ENCODE measurements at places on chromosomes 2 and 18.

DNA sequence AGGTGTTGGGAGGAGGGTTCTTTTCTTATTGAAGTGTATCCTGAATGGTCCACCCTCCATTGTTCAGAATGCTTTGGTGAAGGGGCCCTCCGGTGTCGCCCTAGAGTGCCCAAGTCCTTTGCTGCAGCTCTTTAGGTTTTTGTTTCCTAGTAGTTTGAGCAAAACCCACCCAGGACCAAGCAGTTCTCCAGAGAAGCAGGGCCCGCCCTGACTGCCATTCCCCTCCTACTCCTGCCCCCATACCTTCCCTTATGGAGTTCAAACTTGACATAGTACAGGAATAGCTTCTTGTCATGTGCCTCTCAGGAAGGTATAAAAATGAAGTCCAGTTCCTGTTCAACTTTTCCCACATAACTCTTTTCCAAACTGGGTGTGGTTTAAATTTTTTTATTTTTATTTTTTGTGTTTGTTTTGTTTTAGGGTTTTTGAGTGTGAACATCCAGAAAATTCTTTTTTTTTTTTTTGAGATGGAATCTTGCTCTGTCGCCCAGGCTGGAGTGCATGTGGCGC, 5.6 kb downstream of the MERTK start:
- H3K4me1 ChIP-seq = peaks cover 55% of the 10 kb centered on the region
- H3K27ac ChIP-seq = peak overlapping the region; percentile 83
- no peak for DNase-seq
- no peak overlapping the region for H3K4me3 ChIP-seq
- no peaks in the 10 kb centered on the region for H3K36me3 ChIP-seq

DNA sequence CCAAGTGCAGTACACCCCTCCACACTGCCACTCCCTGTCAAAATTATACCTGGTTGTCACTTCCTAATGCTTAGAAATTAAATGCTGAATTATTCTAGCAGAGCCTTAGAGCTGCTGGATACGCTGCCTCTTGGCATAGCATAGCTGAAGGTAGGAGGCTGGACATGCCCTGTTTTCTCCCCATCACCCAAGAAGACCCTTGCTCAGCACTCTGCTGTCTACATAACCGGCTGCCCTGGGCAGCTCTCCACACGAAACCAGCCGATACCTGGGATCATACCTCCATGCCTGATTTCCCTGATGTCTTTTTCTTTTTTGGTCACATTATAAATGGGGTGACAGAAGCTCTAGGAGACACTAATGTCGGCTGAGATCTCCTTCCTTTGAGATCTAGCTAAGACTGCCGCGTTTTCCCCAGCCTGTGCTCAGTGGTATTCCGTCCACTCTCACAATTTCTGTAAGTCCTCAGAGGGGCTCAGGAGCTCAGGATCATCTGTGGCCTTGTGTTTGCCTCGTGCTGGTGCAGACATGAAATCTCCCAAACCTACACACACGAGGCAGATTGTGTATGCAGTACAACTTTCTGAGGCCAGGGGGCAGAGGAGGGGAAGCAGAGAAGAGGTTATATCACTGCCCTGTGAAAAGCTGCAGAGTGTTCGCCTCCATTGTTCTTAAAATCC, 13.5 kb upstream of the ZAP70 start:
- H3K4me3 ChIP-seq = no peak overlapping the region
- DNase-seq = no peak
- no peak overlapping the region for H3K27ac ChIP-seq

DNA sequence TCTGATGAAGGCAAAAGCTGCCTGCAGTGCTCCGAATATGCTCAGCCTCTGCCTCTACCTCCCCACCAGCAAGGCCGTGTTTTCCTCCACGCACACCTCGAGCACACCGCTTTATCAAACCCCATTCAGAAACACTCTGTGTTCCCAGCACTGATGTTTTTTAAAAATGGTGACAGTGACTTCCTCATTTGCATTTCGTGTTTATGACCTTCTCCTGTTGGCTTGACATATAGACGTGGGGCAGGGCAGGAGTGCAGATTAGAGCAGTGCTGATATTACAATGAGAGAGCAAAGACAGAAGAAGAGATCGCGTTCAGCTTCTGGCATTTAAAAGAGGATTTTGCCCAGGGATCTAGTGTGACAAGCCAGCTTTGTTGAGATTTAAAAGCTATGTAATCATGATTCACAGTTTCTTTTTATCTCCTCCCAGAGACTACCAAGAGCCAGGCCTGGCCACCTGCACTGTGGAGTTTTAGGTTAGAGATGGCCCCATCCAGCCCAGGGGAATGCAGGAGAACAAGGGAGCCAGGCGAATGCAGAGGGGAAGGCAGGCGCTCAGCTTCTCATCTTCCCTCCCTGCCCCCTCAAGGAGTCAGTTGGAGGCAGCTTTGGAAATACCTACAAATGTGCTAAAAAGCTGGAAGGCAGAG, 61.5 kb upstream of the NEDD4L start:
- H3K36me3 ChIP-seq = no peaks in the 10 kb centered on the region
- H3K4me1 ChIP-seq = no peaks in the 10 kb centered on the region
- H3K27me3 ChIP-seq = no peaks in the 10 kb centered on the region
- H3K4me3 ChIP-seq = no peak overlapping the region
- no peak for DNase-seq
- H3K27ac ChIP-seq = no peak overlapping the region

DNA sequence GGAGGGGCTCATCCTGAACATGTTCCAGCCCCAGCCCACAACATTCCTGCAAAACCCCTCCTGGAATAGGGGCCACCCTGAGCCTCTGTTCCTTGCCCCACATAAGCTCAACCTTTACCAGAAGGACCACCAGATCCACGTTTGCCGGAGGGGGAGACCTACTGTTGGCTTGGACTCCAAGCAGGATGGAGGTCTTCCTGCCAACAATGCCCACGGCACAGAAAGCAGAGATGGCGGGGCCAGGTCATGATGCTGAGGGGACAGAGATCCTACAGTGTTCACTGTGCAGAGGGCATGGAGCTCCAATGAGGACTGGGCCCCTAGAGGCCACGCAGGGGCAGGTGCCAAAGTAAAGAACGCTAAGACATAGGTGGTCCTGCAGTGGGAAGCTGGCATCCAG, 98.5 kb upstream of the RAB6C start:
- no peak overlapping the region for H3K27ac ChIP-seq
- no peak overlapping the region for H3K4me3 ChIP-seq
- no peak for DNase-seq
- H3K36me3 ChIP-seq = no peaks in the 10 kb centered on the region

GRCh38 chr2:121860758-121861227, 105.3 kb downstream of the TSN start:
- H3K4me3 ChIP-seq = no peak overlapping the region
- no peak overlapping the region for H3K27ac ChIP-seq
- DNase-seq = no peak
- H3K27me3 ChIP-seq = no peaks in the 10 kb centered on the region
- H3K4me1 ChIP-seq = no peaks in the 10 kb centered on the region

DNA sequence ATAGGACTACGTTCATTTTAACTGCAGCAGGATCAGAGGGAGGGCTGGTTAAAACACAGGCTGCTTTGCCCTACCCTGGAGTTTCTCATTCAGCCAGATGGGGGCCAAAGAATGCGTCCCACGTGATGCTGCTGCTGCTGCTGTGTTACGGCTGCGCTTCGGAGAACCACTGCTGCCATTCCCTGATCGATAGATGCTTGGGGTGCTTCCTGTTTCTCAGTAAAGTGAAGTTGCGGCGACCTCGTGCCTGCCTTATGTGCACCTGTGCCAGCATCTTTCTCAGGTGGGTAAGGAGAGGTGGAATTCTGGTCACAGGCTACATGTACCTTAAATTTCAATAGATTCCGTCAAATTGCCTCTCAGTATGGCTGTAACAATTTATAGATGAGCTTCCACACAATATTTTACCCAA, 24.7 kb upstream of the TOGARAM2 start:
- no peak for DNase-seq
- H3K27me3 ChIP-seq = no peaks in the 10 kb centered on the region

- no peak overlapping the region for H3K27ac ChIP-seq
- DNase-seq = no peak
- H3K4me3 ChIP-seq = no peak overlapping the region
- no peaks in the 10 kb centered on the region for H3K36me3 ChIP-seq
Observed at GRCh38 chr2:75098856-75099255, 100.5 kb downstream of the TACR1 start.

- H3K36me3 ChIP-seq = no peaks in the 10 kb centered on the region
- peak overlapping the region; percentile 35 for H3K4me3 ChIP-seq
- no peak overlapping the region for H3K27ac ChIP-seq
- no peaks in the 10 kb centered on the region for H3K27me3 ChIP-seq
- no peak for DNase-seq
Observed at GRCh38 chr2:128472789-128473174, 154.1 kb upstream of the HS6ST1 start.

DNA sequence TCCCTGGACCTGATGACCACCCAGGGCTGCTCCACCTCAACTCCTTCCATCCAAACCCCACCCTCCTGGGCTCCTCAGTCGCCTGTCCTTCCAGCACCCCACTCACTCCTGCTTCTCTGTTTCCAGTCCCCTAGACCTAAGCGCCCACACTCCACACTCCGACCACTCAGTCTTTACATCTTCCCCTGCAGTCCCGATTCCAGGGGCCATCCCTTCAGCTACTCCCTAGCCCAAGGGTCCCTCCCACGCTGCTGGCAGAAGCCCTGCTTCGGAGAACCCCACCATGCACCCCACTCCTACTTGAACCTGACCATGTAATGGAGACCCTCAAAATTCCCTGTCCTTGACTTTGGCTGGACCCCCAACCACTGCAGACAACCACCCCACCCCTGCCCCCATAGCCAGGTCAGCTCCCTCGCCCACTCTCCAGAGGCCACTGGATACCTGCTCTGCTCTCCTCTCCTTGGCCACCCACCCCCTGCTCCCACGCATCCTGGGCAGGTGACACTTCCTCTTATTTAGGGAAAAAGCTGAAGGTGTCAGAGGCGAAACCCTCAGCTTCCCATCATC, 28.2 kb downstream of the EMX1 start:
- H3K4me1 ChIP-seq = no peaks in the 10 kb centered on the region
- DNase-seq = no peak
- H3K36me3 ChIP-seq = no peaks in the 10 kb centered on the region
- no peaks in the 10 kb centered on the region for H3K27me3 ChIP-seq
- no peak overlapping the region for H3K4me3 ChIP-seq
- no peak overlapping the region for H3K27ac ChIP-seq

- no peak for DNase-seq
- H3K27ac ChIP-seq = no peak overlapping the region
- peaks cover 23% of the 10 kb centered on the region for H3K4me1 ChIP-seq
Observed at GRCh38 chr2:160394153-160394552, 99.5 kb downstream of the RBMS1 start.

- H3K27me3 ChIP-seq = no peaks in the 10 kb centered on the region
- H3K36me3 ChIP-seq = no peaks in the 10 kb centered on the region
- peak; percentile 81 for DNase-seq
- H3K4me3 ChIP-seq = no peak overlapping the region
Observed at GRCh38 chr2:109185338-109185737, 56.3 kb downstream of the SH3RF3 start.

DNA sequence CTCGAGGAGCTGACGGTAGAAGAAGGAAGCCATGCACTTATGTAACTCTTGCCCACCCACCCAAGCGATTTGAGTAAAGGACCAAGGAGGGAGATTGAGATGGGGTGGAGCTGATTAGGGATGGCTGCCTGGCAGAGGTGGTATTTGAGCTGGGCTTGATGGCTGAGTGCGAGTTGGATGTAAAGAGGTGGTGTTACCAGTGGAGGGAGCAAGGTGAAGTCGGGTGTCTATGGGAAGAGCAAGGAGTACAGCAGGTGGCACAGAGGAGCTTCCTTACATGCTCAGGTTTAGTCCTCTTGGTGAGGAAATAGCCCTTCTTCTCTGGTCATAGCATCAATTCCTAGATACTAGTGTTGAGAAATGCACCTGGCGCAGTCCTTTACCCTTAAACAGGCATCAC, 294.2 kb upstream of the SKOR2 start:
- no peak overlapping the region for H3K4me3 ChIP-seq
- no peaks in the 10 kb centered on the region for H3K4me1 ChIP-seq
- H3K27me3 ChIP-seq = no peaks in the 10 kb centered on the region
- H3K27ac ChIP-seq = no peak overlapping the region
- no peaks in the 10 kb centered on the region for H3K36me3 ChIP-seq

- H3K4me1 ChIP-seq = no peaks in the 10 kb centered on the region
- H3K27me3 ChIP-seq = no peaks in the 10 kb centered on the region
- no peak for DNase-seq
- no peak overlapping the region for H3K4me3 ChIP-seq
Observed at GRCh38 chr2:239120664-239121063, 272.8 kb downstream of the TWIST2 start.

DNA sequence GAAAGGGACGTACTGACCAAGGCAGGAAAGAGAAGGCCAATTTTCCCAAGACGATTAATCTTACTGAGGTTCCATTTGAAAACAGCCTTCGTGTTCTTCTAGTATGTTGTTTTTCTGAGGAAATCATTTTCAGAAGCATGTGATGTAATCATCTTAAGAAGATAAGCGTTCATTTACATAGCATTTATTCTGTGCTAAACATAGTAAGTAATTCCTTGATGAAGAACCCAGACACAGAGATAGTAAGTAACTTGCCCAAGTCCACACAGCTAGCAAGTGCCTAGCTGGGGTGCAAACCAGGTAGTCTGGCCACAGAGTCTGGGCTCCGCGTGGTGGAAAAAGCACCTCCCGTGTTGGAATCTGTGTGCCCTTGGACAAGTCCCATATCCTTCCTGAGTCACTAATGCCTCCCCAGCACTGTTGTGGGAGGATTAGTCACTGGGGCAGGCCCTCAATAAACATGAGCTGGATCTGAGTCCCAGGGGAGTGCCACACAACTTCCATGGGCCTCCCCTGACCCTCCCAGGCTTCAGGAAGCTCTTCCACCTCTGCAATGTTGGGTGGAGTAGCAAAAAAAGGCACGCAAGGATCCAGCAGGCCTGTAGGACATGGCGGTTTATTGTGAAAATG, 26.9 kb upstream of the ASAP2 start:
- H3K4me3 ChIP-seq = no peak overlapping the region
- peak overlapping the region; percentile 83 for H3K27ac ChIP-seq
- H3K27me3 ChIP-seq = no peaks in the 10 kb centered on the region
- peak; percentile 90 for DNase-seq
- no peaks in the 10 kb centered on the region for H3K36me3 ChIP-seq
- H3K4me1 ChIP-seq = peaks cover 35% of the 10 kb centered on the region

GRCh38 chr2:235005603-235006259, 53.9 kb downstream of the SH3BP4 start:
- no peaks in the 10 kb centered on the region for H3K4me1 ChIP-seq
- peak overlapping the region; percentile 36 for H3K27ac ChIP-seq
- DNase-seq = no peak
- no peak overlapping the region for H3K4me3 ChIP-seq
- no peaks in the 10 kb centered on the region for H3K36me3 ChIP-seq
- H3K27me3 ChIP-seq = no peaks in the 10 kb centered on the region

DNA sequence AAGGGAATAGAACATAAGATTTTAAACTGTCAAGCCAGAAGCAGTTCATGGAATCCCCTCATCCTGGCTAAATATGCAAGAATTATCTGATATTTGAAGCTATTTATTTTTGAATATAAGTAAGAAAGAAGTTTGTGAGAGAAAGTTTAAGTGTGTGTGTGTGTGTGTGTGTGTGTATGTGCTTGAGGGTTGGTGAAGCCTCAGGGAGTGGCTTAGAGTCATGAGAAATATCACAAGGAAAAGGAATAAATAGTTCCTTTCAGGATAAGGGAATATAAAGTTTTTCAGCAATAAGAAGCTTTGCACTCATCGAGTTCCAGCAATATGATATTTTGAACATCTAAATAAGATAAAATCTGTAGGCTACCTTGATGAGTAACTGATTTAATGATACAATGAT, 359.6 kb downstream of the MEIS1 start:
- no peak overlapping the region for H3K4me3 ChIP-seq
- no peak for DNase-seq
- H3K27ac ChIP-seq = no peak overlapping the region
- H3K4me1 ChIP-seq = no peaks in the 10 kb centered on the region
- no peaks in the 10 kb centered on the region for H3K36me3 ChIP-seq

GRCh38 chr2:46471019-46471583, 8.3 kb upstream of the TMEM247 start:
- no peaks in the 10 kb centered on the region for H3K36me3 ChIP-seq
- no peaks in the 10 kb centered on the region for H3K27me3 ChIP-seq
- no peak overlapping the region for H3K27ac ChIP-seq
- DNase-seq = no peak
- H3K4me3 ChIP-seq = no peak overlapping the region

Measured in tibial artery (tissue), 4 donors.